Mammary epithelial cell (primary cell): ENCODE measurements at places on chromosomes 11 and 22.
A peak's percentile ranks its signal among the peaks of the same experiment; 100 is the strongest.

DNA sequence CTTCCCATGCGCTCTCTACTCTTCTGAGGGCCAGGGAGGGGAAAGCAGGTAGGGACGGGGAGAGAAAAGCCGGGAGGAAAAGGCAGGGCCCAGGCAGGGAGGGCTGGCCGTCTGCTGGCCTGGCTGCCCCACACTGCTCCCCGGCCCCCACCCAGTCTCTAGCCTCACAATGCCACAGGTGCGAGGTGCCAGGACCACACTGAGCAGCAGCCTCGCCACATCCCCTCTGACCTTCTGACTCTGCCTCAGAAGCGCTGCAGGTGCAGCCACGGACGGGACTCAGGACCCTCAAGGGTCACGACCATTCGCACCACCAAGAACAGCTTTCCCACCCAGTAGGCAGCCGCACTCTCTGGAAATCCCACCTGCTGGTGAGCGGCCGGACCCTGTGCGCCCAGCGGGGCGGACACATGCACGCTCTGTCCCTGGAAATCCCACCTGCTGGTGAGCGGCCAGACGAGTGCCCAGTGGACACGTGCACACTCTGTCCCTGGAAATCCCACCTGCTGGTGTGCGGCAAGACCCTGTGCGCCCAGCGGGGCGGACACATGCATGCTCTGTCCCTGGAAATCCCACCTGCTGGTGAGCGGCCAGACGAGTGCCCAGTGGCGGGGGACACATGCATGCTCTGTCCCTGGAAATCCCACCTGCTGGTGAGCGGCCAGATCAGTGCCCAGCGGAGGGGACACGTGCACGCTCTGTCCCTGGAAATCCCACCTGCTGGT, 20.1 kb downstream of the TOLLIP start:
- no peak for DNase-seq

DNA sequence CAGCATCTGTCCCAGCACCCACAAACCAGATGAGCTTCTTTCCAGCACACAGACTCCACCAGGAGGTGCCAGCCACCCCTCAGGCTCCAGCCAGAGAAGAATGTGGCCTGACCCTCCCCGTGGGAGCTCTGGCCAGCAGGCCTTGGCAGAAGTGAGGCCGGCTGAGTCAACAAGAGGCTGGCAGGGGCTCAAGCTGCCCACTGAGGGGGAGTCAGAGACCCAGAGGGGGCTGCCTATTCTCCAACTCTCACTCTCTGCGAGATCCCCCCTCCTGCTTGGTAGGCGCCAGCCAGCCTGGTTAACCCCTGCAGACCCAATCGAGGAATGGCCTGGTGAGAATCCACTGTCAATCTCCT, 10.6 kb upstream of the CDC42EP1 start:
- no peak for DNase-seq

DNA sequence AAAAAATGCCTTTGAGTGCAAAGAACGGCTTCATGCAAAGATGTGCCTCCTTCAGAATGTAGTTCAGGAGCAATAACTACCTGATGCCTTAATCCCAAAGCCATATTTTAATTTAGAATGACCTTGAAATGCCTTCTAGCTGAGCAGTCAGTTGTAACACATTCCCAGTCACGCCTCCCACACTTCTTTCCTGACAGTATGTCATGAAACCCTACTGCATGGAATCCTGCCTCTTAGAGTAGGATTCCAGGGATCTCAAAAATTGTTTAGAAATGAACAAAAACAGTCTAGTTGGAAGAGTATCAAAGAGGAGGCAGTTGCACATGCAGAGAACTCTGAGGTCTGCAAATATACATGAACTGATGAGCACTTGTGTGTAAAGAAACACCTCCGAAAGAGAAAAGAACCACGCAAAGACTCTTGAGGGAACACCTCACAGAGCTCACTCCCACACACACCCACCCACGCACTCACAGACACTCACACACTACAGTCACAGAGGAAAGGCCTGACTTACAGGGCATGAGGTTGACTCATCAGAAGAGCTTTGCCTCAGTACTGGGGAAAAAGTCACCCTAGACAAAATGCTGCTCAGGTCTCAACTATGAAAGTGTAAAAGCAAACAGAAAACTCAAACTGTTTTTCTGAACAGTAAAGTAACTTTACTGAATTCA, 77.4 kb downstream of the GGTLC2 start:
- DNase-seq, result peak; percentile 45

DNA sequence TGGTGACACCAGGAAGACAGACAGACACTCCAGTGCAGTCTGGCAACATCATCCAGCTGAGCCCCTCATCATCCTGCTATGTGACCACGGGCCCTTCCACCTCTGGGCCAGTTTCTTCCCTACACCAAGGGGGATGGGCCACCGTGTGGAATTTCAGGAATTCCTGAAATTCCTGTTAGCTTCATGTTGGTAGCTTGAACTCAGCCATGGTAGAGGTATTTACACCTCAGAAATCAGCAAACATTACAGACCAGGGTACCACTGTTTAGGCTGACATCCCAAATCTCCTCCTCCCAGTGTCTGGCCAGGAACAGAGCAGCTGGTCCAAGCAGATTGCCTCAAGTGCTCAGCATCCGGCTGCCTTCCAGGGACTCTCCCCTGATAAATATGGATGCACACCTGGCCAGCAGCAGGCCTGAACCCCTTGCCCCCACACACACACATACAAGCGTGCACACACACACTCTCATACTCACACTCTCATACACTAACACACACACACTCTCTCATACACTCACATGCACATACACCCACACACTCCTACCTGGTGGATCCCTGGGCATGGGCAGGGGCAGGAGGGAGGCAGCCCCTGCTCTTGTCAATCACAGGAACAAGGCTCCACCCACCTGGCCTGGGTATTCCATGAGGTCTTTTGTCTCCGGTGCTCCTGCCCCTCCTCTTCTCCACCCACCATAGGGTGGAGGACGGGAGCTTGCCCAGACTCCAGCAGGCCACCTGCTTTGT, 85.2 kb downstream of the BUD13 start:
- DNase-seq, result no peak

- DNase-seq, result no peak
Measured at GRCh38 chr22:31530823-31531195, 34.5 kb downstream of the SFI1 start.

DNA sequence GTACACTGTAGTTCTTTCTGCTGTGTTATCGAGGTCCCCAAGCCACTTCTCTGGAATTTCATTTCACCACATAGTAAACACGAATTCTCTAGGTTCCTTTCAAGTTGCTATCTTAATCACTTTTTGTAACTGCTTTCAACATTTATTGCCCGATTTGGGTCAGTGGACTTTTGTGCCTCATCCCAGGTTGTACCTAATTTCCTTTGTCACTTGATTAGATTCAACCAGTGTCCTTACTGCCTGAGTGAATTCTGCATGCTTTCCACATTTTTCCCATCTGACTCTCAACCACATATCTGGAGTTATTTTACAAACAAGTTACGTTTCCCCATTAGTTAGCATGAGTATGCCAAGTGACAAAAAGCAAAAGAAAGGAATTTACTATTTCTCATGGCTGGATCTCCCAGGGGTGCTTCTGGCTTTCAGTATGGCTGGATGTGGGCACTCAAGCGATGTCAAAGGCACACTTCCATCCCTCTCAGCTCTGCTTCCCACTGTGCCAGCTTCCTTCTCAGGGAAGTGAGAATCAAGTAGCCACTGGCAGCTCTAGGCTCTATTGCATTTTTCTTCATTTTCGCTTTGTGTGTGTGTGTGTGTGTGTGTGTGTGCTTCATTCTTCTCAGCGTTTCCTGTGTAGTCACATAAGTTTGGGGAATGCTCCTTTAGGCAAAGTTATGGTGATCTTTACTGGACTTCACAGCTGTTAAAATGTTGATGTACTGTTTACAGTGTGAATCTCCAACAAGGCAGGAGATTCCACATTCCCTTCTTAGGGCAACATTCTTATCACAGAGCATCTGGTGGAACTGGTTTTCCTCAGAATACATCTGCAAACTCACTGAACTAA, 128.9 kb downstream of the DBX1 start:
- DNase-seq, result peak; percentile 69

DNA sequence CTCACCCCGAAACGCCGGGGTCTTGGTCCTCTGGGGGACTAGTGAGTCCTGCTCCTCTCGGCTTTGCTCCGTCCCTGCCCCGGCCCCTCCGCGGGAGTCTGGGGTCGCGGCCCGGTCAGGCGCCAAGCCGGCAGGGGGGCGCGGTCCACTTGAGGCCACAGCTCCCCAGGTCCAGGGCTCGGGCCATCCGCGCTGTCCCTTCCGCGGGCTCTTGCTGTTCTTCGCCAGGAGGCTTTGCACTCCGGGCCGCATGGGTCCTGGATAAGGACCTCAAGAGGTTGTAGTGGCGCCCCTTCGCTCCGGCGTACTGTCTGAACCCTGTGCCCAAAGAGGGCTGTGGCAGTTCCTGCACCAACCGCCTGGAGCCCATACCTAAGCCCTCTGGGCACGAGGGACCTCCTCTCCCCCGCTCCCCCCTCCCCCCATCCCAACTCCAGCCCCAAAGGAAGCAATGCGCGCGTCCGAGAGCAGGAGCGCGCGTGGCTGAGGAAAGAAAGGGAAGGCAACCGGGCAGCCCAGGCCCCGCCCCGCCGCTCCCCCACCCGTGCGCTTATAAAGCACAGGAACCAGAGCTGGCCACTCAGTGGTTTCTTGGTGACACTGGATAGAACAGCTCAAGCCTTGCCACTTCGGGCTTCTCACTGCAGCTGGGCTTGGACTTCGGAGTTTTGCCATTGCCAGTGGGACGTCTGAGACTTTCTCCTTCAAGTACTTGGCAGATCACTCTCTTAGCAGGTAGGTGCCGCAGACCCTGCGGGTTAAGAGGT, at the start of gene ADM:
TSS of gene ADM (plus strand) at position 579 of the 767 bp plus-strand sequence. CDS start 628 bp downstream, outside the sequence.
- DNase-seq, result peak; percentile 91

GRCh38 chr11:44855493-44855849, 95.2 kb downstream of the TP53I11 start:
- DNase-seq, result no peak

- DNase-seq, result no peak
Measured at GRCh38 chr11:70618431-70619101, 220.2 kb downstream of the CTTN start.

- DNase-seq, result no peak
Measured at GRCh38 chr22:42172773-42173172, 42.2 kb upstream of the CYP2D6 start.

DNA sequence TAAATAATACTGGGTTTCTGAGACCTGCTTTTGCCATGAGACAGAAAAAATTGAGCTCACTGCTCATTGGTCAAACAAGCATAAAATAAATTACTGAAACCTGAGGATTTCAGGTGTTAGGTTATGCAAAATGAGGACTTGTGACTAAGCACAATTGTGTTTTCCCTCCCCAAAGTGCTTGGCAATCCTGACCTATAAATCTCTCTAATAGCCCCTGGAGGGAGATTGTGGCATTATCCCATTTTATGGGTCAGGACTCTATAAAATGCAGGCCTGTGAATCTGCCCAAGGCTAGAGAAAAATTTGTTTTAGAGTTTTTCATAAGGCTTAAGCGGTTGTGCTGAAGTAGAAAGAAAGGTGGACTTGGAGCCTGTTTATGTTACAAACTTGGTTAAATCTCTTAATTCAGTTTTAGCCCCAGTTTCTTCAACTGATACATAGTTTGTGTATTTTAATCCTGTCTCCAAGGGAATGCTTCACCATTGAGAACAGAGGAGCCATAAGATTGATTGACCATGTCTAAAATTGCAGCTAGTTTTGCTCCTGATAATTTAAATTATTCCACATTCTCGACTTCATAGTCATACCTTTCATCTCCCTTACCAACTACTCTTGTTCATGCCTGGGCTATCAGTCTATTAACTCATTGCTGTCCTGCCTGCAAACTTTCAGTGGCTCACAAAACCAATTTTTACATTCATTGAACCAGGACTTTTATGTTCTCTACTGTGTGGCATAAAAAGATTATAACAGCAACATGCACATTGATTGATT, 63.6 kb upstream of the LRRC4C start:
- peak; percentile 60 for DNase-seq

GRCh38 chr11:9765320-9766101, 101.6 kb downstream of the SWAP70 start:
- no peak for DNase-seq

- no peak for DNase-seq
Measured at GRCh38 chr11:68505596-68505995, 45.0 kb downstream of the PPP6R3 start.

DNA sequence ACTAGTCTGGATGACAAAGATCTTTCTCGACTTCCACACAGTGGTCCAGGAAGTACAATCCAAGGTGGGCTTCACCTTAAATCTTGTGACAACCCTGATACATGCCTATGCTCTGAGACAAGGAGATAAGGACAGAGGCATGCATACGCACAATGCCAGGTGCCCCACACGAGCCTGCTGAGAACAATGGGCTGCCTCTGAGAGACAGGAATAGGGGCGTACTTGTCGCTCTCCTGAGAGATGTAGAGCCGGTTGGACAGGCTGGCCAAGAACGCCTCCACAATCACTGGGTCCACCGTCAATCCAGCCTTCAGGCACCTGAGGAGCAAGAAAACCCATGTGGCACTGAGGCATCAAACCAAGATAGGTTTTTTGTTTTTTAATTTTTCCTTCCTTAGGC, 25.5 kb downstream of the SERPIND1 start:
- peak; percentile 16 for DNase-seq

- no peak for DNase-seq
Measured at GRCh38 chr11:58562375-58562800, 13.3 kb downstream of the LPXN start.

GRCh38 chr11:73729594-73730206, 31.2 kb downstream of the RAB6A start:
- no peak for DNase-seq

DNA sequence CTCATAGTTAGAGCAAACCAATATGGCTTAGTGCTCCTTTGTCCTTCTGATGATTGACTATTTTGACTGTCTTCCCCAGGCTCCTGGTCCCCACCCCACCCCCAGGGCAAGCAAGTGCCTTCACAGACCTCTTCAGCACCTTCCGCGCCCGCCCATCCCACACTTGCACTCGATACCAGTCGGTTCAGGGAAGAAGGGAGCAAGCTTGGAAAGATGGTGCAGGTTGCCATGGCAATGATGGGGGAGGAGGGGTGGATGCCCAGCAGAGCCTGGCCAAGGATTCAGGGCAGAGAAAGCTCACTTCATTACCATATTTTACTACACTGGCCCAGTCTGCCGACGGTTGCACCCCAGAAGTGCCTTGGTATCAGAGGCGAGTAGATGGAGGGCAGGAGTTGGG, 2.2 kb downstream of the TMEM132A start:
- DNase-seq, result no peak

DNA sequence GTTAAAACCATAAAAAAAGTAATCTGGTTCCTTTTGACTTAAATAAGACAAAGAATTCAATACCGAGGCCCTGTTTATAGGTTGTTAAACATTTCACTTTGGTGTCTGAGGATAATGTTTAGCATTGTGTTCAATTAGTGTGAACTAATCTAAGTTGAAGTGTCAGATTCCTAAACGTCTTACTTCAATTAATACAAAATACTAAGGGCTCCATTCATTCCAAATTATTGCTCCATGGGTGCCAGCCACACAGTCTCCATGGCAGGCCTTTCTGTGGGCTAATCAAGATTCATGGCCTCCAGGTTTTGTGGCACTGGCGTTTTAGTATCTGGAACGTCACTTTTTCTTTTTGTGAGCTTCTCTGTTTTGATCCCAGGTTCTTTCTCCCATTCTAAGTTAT, 89.4 kb downstream of the TMEM135 start:
- no peak for DNase-seq
